ENCODE measurements at places on chromosomes 13 and 19. TPM values are rescaled to one million over a fixed set of nuclear protein-coding genes. Genes with fewer than 3 reads are reported as not detected.

DNA sequence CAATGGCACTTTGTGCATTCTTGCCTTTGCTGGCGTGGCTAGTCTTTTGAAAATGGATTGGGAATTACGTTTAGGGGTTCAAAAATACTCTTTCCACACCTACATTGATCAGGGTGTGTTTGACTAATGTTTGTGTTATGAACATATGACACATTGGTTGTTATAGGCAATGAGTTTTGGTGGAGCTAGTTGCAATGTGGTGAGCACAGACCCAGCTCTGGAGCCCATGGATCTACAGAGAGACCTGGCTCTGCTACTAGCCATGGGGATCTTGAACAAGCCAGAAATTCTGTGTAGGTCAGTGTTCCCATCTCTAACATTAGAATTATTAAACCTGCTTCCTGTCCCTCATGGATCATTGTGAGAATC, 222.4 kb upstream of the UBL3 start:
- no peak overlapping the region for H3K4me3 ChIP-seq
- H3K4me1 ChIP-seq, result peaks cover 14% of the 10 kb centered on the region
- H3K27ac ChIP-seq, result no peak overlapping the region

DNA sequence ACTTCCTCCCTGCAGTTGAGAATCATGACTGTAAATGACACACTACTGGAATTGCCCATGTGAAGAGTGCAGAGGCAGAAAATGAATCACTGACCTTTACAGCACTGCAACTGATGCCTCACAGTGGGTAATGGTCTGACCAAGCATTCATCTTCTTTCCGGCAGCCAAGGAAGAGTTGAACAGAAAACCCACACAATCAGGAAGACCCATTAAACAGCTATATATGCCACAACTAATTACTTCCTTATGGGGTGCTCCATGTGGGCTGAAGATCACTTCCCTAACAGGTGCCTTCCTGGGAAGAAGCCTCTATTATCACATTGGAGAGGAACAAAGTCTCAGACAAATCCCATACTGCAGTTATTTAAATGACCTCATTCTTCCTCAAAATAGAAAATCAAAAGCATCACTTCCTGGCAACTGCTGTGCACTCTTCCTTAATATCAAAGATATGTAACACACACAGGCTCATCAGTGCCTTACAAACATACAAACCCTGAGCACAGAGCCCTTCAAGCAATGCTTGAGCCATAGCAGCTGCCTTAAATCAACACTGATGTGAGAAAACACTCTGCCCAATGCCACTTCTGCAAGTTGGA, 45.8 kb downstream of the RUBCNL start:
- peak; percentile 50 for DNase-seq
- H3K27me3 ChIP-seq, result peaks cover 19% of the 10 kb centered on the region
- H3K4me1 ChIP-seq, result peaks cover 16% of the 10 kb centered on the region
- H3K27ac ChIP-seq, result peak overlapping the region; percentile 9
- no peak overlapping the region for H3K4me3 ChIP-seq
- H3K36me3 ChIP-seq, result no peaks in the 10 kb centered on the region

- H3K27ac ChIP-seq, result no peak overlapping the region
- H3K4me1 ChIP-seq, result no peaks in the 10 kb centered on the region
- no peak for DNase-seq
- no peaks in the 10 kb centered on the region for H3K27me3 ChIP-seq
- peaks cover 15% of the 10 kb centered on the region for H3K36me3 ChIP-seq
- no peak overlapping the region for H3K4me3 ChIP-seq
These were observed 7.3 kb upstream of the ADPRHL1 start for GRCh38 chr13:113460599-113460998.

The CD22 gene
- 0.16 TPM for total RNA-seq

- no peaks in the 10 kb centered on the region for H3K36me3 ChIP-seq
- peak overlapping the region; percentile 89 for H3K4me3 ChIP-seq
- H3K27me3 ChIP-seq, result peaks cover 2% of the 10 kb centered on the region
- H3K27ac ChIP-seq, result peak overlapping the region; percentile 57
- peaks cover 13% of the 10 kb centered on the region for H3K4me1 ChIP-seq
These were observed 801 bp downstream of the QTRT1 start for GRCh38 chr19:10701955-10702525.

DNA sequence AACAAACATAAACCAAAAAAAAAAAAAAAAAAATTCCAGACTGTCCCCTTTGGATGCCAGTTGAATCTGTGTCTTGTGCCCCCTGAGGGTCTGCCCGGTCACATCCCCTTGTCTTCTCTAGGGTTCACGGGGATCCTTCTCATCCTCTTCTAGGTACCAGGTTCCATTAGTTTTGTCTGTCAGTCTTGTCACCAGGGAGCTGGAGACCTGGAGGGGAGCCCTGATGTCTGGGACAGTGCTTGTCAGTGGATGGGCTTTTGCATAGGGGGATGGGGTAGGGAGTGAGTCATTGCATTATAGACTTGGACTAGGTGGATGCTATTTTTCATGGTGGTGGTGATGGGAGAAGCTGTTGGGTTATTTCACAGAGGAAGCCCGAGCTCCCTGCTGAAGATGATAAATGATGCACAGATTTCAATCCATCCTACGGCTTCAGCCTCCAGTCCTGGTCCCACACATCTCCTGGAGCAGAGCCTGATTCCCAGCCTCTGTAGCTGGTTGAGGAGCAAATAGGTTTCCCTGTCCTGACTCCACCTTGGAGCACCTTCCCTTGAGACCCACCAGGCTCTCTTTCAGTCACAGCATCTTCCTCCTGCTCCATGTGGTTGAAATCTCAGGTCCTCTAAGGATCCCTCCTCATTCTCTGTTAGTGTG, 26.0 kb downstream of the WTIP start:
- H3K4me3 ChIP-seq, result no peak overlapping the region
- DNase-seq, result no peak
- peaks cover 12% of the 10 kb centered on the region for H3K27me3 ChIP-seq
- H3K27ac ChIP-seq, result no peak overlapping the region

GRCh38 chr13:111117961-111118360, 2.9 kb downstream of the ARHGEF7 start:
- H3K4me3 ChIP-seq, result no peak overlapping the region
- no peaks in the 10 kb centered on the region for H3K36me3 ChIP-seq
- peaks cover 70% of the 10 kb centered on the region for H3K27me3 ChIP-seq
- peaks cover 21% of the 10 kb centered on the region for H3K4me1 ChIP-seq

- H3K4me1 ChIP-seq, result no peaks in the 10 kb centered on the region
- no peaks in the 10 kb centered on the region for H3K36me3 ChIP-seq
- H3K27me3 ChIP-seq, result peaks cover 8% of the 10 kb centered on the region
- peak; percentile 33 for DNase-seq
These were observed 223.7 kb downstream of the TBC1D4 start for GRCh38 chr13:75258159-75258782.

DNA sequence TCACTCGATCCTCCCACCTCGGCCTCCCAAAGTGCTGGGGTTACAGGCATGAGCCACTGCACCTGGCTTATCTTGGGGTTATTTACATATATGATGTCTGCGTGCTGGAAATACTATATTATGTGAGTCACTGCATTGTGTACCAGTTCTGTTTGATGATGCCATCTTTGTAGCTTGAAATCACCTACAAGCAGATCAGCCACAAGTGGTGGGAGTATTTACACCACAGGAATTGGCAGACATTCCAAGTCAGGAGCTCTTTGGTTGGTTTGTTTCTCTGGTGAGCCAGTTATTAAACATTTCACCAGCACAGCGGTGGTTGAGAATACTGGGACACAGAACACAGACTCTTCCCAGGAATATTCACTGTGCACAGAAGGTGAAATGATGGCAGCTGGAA, 4.5 kb upstream of the TIMM44 start:
- no peak overlapping the region for H3K27ac ChIP-seq
- H3K4me3 ChIP-seq, result no peak overlapping the region
- DNase-seq, result peak; percentile 11
- H3K36me3 ChIP-seq, result no peaks in the 10 kb centered on the region
- peaks cover 15% of the 10 kb centered on the region for H3K4me1 ChIP-seq

- H3K27ac ChIP-seq, result no peak overlapping the region
- H3K27me3 ChIP-seq, result 0 out of 2 replicates have a peak, but pooled peaks cover 3% of the 10 kb centered on the region
- H3K4me1 ChIP-seq, result peaks cover 9% of the 10 kb centered on the region
- peak overlapping the region; percentile 34 for H3K4me3 ChIP-seq
- DNase-seq, result peak; percentile 65
These were observed 643.1 kb upstream of the ARGLU1 start for GRCh38 chr13:107211073-107211472.
